Glutamatergic neuron (in vitro differentiated cells): ENCODE measurements at places on chromosomes 11 and 22.

GRCh38 chr11:116631201-116631600 is 141.6 kb downstream of the BUD13 start:
- no peak for DNase-seq

DNA sequence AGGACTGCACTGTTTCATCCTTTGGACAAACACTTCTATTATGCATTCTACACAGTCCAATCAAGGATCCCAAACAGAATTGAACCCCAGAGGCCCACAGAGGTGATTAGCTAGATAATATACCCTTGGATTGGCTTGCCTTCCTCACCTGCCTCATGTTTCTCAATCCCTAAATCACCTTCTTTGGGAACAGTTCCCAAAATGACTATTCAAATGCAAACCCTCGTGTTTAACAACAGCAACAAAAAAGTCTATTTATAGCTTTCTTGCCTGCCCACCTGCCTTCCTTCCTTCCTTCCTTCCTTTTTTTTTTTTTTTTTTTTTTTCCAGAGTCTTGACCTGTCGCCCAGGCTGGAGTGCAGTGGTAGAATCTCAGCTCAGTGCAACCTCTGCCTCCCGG is 180.0 kb downstream of the CNTN5 start:
- no peak for DNase-seq

GRCh38 chr11:88297421-88297820 is 40.1 kb downstream of the CTSC start:
- no peak for DNase-seq

DNA sequence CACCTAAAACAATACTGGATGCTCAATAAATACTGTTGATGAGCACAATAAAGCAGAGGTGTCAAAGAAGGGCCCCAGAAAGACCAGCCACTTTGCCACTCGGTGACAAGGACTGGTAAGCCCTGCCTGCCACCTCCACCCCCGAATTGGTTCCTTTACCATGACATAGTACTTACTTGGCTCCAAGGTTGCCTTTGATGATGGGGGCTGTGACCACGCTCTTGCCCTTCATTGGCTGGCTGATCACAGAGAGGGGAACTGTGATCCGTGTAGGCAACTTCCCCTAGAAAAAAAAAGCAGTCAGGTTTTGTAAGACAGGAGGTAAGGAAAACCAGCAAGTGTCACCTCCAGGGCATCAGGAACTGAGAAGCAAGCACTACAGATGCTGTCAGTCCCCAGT is 29.7 kb downstream of the NFRKB start:
- no peak for DNase-seq

GRCh38 chr11:8786933-8787332 is 104.3 kb downstream of the RPL27A start:
- DNase-seq, result no peak

DNA sequence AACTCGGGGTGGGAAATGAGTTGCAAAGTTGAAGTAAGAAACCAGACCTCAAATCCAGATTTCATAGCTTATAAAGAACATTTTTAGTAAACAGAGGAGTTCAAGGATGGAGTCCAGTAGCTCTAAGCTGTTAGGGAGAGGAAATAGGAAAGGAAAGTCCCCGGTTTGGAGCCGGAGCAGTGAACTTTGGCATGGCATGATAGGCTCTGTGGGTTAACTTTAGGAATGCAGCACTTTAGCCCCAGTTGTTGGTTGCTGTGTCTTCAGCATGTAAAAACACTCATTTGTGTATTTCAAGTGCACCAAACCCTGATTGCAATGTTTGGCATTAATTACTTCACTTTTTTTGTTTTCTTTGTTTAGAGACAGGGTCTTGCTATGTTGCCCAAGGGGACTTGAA is 8.6 kb upstream of the PIK3IP1 start:
- no peak for DNase-seq

DNA sequence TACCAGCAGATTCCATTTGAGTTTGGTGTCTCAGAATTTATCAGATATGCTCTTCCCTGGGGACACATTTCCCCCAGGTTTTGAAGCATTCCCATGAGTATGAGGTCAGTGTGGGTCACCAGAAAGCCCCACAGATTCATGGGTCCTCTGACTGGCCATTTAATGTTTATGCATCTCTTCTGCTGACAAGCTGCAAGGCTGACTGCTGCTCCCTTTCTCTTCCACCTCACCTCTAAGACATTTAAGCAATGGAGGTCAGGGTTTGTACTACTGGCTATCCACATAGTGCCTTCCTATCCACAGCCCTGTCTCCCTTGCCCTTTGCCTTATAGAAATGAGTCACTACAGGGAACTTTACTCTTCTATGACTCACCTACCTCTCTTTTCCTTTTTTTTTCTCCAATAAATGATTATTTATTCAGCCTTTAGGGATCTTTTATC is 106.0 kb upstream of the TIMP3 start:
- DNase-seq, result no peak

- no peak for DNase-seq
Observed at GRCh38 chr11:116169776-116170175, 603.0 kb downstream of the BUD13 start.

- DNase-seq, result no peak
Observed at GRCh38 chr22:33593818-33594217, 326.5 kb downstream of the LARGE1 start.

- DNase-seq, result no peak
Observed at GRCh38 chr11:10657308-10658271, 36.0 kb downstream of the IRAG1 start.
